ENCODE measurements at places on chromosomes 1 and 21.

DNA sequence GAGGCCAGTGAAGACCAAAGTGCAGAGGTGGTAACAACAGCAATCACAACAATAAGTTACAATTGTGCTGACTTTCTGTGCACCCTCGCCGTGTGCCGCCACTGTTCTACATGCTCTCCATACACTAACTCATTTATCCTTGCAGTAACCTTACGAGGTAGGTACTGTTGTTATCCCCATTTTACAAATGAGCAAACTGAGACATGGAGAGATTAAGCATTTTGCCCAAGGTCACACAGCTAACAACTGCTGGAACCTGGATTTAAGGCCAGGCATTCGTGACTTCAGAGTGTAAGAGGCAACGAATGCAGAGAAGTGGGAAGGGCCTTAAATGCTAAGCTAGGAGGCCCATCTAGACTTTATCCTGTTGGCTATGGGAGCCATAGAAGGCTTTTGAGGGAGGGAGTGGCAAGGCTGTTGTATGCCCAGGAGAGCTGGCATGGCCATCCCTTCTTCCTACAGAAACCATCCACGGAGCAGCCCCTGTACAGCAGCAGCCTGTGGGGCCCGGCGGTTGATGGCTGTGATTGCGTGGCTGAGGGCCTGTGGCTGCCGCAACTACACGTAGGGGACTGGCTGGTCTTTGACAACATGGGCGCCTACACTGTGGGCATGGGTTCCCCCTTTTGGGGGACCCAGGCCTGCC is 36.6 kb downstream of the AZIN2 start:
- DNase-seq, result peak; percentile 29

- no peak for DNase-seq
These were observed 26.0 kb upstream of the KCNK2 start for GRCh38 chr1:215056584-215056983.

DNA sequence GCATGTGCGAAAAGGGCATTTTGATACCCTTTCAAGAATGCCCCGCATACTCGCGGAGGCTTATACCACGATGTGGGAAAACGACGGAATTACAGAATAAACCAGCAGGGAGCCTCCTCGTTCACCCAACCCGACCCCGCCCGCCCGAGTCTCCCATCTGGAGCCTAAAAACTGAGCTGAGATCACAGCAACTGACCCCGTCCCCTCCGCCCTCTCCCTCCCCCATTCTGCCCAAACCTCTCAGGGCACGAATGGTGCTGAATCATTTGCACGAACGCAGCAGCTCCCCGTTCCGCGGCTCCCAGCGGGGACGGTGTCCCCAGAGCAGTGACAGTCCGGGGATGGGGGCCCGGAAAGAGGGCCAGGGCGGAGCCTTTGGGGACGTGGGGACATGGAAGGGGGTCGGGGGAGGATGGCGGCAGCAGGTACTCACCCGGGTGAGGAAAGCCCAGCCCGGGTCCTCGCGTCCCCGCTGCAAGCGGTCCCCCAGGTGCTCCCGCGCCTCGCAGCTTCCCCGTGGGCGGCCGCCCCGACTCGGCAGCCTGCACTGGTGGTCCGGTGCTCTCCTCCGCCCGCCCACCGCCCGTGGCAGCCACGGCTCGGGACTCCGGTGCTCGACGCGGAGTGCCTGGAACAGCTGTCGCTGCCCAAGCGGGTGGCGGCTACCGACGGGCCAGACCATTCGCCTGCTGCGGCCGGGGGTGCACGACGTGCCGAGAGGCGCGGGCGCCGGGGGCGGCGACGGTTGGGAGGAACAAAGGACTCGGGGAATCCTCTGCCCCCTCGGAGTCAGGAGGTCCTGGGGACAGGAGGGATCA is at the start of gene TTLL7:
Gene TTLL7, minus strand, starts transcription at position 635 of the 818 bp plus-strand sequence. CDS start 46,921 bp downstream, outside the sequence.
- DNase-seq, result peak; percentile 74

DNA sequence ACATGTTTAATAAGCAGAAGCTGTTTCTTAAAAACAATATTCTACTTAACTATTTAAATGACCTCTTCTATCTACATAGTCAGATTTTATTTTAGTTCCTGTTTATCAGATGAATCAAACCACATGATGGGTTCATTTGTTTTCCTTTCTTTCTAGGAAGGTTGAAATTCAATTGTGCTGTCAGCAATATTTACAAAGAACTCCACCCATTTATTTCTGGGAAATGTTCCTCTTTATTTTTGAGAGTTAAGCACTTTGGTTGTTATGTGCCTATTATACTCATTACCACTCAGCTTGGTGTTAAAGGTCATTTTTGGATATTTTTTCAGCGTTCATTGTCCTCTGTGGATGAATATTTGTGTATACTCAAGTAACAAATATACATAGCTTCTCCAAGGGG is 84.9 kb downstream of the C4BPA start:
- DNase-seq, result no peak

GRCh38 chr1:82044111-82044510 is 243.4 kb downstream of the ADGRL2 start:
- DNase-seq, result no peak

DNA sequence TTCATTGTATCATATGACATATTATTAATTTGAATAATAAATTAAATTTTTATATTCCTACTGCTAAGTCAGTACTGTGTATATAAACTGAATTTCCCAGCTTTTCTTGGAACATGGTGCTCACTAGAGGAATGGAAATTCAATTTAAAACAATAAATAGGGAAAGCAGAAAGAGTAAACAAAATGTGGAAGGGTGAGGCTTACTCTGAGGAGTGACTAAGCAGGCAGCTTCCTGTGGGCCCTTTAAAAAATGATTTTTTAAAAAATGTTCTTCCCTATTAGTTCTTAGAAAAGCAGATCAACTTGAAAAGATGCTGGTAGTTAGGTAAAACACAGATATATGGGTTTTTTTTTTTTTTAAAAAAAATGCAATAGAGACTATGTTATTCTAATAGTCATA is 49.5 kb upstream of the S1PR1 start:
- no peak for DNase-seq

DNA sequence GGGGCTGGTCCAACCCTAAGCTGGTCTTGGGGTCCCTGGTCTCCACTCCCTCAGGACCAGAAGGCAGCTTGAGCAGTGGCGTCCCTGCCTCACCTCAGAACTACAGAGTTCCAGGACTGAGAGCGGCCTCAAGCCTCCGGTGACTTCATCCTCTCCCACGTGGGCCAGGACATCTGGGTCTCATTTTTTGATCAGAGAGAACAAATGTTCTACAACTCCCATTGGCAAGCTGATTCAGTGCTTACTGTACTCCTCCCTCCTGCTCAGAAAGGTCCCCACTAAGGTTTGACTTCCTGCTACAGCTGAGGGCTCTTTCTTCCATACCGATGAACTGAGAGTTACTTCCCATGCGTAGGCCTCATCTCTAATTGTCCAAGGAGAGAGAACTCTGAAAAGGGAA is 78.5 kb downstream of the PLXNA2 start:
- no peak for DNase-seq

- no peak for DNase-seq
These were observed 16.9 kb downstream of the PSMB4 start for GRCh38 chr1:151416231-151416630.

GRCh38 chr1:185936641-185937040 is 202.4 kb downstream of the HMCN1 start:
- DNase-seq, result no peak

DNA sequence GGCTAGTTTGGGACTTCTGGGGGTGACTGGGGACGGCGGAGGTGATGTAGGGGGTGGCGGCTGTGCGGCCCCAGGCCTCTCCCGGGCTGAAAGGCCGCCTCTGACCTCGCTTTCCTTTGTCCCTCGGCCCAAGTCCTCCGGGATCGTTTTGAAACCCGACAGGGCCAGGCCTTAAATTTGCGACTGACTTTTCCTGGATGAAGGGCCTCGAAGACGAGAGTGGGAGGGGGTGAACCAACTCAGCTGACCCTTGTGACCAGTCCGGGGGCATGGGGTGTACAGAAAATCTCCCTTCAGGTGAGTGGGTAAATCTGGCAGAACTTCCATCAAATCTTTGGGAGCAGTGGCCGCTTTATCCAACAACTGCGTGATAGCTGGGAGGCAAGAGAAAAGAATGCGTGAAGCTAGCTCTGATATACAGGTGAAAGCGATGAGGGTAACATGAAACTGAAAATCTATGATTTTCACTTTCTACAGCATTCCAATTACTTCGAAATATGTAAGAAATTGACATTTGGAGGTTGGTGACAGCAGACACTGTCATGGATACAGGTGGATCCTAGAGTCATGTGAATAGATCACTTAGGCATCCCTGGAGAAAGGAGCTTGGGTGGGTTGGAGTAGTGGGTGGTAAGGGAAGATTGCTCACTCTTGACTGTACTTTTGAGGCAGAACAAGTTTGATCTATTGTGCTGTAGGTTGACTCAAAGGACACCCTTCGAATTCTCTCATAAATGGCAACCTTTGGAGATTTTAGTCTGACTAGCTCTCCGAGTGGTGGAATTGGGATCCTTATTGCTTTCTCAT is 885 bp downstream of the AHCYL1 start:
- DNase-seq, result peak; percentile 50

- DNase-seq, result no peak
These were observed 168.0 kb upstream of the RAB4A start for GRCh38 chr1:229102741-229103391.

GRCh38 chr1:89125913-89126580 is at the start of gene GBP2:
GBP2 (minus strand) TSS chr1:89126114; CDS start chr1:89121966, 4,148 bp downstream.
- DNase-seq, result no peak

DNA sequence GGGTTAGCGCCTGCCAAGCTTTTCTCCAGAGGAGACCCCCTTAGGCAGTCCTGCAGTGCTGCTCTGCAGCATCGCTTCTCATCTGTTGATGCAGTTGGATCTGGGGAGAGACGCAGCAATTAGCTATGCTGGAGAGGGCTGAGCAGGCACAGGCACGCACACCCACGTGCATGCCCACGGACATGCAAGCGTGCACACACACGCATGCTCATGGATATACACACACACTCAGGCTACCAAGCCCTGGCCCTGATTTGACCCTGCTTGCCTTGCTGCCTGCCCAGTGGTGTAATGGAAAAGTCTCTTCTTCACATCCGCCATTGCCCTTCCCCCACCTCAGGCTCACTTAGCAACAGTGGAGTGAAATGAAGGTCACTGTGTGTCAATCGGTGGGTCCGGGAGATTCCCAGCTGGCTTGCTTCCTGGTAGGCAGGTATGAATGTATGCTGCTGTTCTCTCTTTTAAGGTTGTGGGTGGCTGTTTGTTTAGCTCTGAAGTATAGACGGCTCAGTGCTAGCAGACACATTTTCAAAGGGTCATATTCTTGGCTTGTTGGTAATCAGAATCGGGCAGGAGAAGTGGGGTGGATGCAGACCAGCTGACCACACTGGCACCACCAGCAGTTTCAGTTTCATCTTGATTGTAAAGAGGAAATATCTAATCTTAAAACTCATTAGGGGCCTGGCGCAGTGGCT is 9.5 kb downstream of the ATP1B1 start:
- peak; percentile 76 for DNase-seq

DNA sequence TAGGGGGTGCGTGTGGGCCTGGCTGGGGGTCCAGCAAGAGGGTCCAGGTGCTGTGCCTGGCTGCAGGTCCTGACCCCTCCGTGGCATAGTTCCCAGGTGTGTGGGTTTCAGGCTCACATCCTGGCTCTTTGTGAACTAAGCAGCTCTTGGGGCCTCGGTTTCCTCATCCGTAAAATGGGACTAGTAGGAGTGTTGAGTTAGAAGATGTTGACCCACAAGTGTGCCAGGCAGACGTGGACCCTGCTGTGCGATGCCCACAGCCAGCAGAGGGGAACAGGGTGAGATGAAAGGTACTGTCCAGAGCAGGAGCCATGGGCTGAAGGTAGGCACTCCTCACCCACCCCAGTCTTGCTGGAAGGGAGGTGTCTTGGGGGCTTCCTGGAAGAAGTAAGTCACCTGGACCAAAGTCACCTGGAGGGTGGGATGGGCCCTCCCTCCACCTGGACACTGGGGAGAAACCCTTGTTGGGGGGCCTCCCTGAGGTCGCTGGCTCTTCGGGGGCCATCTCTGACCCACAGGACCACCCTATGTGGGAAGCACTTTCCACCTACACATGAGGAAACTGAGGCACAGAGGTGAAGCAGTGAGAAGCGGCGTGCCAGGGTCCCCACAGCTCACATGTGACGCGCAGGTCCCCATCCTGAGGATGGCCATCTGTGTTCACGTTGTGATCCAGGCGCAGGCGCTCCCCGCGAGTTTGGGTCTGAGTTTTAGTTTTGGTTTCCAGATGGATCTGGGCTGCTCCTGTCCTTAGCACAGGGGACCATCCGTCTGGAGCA is 1.4 kb downstream of the ARHGEF16 start:
- DNase-seq, result no peak

GRCh38 chr1:147541672-147542568 is 619 bp downstream of the BCL9 start:
- DNase-seq, result peak; percentile 56

DNA sequence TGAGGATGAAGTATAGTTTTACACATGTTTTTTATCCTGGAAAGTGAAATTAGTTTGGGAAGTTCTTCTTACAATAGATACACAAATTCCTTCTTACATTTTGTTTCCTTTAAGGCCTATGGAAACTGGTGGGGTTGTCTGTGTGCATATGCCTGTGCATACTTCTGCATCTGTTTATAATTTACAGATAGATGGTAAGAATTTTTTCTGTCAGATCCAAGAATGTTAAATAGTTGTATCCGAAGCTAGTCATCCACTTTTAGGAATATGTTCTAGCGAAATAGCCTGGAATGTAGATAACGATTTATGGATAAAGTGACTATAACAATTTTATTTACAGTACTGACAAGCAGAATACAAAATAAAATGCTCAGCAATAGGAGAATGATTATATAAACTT is 194.1 kb downstream of the ROR1 start:
- no peak for DNase-seq

DNA sequence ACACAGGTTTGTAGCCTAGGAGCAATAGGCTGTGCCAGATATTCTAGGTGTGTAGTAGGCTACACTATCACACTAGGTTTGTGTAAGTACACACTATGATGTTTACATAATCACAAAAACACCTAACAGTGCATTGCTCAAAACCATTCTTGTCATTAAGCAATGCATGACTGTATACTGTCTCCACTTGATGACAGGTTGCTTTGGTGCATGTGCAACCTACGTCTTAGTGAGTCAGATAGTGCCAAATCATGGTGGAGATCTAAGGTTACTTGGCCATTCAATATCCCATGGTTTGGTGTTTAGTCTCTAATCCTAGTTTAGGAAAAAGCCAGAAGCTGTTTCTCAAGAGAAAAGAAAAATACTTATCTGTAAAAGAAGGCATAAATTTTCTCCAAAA is 181.1 kb downstream of the KCNK2 start:
- DNase-seq, result no peak

GRCh38 chr1:52385376-52385775 is 18.8 kb downstream of the ORC1 start:
- no peak for DNase-seq

GRCh38 chr1:243793298-243793697 is 56.7 kb downstream of the AKT3 start:
- no peak for DNase-seq

DNA sequence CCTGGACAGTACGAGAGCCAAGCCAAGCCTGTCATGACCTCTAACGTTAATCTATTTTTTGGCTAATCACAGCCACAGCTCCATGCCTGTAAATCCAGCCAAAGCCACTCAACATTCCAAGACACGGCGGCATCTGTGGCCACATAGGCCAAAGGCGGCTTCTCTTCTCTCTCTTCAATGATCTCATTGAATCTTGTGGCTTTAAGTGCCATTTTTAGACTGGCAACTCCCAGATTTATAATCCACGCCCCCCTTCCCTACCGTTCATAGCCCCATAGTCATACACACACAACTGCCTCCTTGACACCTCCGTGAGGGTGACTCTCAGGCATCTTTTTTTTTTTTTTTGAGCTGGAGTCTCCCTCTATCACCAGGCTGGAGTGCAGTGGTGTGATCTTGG is 5.7 kb upstream of the SELENON start:
- DNase-seq, result no peak
